ENCODE measurements at places on chromosomes 12 and 14.

- no peak for DNase-seq
These were observed 1897.6 kb upstream of the FLRT2 start for GRCh38 chr14:83632375-83632774.

DNA sequence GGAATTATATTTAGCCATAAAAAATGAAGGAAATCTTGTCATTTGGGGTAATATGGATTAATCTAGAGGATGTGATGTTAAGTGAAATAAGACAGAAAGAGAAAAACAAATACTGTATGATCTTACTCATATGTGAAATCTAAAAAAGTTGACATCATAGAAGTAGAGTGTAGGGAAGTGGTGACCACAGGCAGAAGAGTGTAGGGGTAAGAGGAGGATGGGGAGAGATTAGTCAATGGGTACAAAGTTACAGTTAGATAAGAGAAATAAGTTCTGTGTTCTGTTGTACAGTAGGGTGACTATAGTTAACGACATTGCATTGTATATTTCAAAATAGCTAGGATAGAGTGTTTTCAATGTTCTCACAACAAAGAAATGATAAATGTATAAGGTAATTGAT is 87.0 kb downstream of the TSHR start:
- DNase-seq = no peak

DNA sequence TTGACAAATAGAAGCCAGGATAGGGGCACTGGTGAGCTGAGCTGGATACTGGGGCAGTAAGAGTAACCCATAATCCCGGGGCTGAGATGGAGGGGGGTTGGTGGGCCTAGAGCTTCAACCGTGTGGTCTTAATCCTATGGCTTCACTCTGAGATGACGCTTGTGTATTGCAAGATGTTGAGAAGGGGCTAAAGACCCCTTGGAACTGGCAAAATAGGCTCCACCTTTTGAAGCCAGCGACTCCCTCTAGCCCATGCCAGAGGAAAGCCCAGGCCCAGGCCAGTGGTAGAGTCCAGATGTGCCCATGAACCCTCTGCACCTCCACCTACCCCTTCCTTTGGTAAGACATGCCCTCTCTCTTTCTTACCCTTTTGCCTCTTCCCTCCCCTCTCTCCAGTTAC is 4.6 kb downstream of the HOXC12 start:
- no peak for DNase-seq

GRCh38 chr12:29102741-29103140 is 46.3 kb upstream of the FAR2 start:
- DNase-seq = no peak

DNA sequence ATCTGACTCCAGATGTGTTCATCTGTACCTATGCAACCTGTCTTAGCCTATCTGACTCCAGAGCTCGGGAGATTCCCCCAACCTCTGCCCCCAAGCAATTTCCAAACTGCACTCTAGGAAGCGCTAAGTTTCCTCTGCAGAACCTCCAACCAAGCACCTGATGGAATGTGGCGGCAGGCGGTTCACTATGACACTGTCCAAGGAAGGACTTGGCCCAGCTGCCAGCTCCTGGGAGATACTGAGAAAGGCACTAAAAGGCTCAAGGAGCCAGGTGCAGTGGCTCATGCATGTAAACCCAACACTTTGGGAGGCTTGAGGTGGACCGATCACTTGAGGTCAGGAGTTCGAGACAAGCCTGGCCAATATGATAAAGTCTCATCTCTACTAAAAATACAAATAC is 244.0 kb downstream of the BCL11B start:
- DNase-seq = no peak

DNA sequence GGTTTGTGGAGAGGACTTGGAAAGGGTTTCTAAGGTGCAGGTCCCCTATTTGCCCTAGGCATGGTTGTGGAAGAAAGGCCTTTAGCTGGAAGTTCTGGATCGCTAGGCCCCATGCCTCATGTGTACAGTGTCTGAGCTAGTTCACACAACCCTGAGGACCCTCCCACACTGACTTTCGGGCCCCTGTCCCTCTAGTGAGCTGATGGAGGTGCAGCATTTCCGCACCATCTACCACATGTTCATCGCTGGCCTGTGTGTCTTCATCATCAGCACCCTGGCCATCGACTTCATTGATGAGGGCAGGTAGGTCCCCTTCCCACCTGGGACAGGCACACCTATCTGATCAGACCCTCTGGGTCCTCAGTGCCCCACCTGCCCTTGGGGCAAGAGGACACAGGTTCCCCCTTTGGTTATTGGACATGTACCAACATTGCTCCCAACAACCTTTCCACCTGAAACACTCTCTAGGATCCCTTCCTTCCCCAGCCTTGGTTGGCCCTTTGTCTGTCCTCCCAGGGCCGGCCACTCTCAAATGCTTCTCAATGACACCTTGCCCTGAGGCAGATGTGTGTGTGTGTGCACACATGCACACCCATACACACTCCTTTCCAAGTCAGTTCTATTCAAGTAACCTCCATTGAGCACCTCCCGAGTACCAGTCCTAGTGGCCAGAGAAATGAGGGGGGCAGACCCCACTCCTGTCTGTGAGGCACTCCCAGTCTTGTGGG is 2.6 kb downstream of the SOAT2 start:
- no peak for DNase-seq

GRCh38 chr14:98494582-98494981 is 777.4 kb downstream of the BCL11B start:
- DNase-seq = peak; percentile 54

GRCh38 chr12:1835211-1836131 is 15.1 kb downstream of the LRTM2 start:
- no peak for DNase-seq

DNA sequence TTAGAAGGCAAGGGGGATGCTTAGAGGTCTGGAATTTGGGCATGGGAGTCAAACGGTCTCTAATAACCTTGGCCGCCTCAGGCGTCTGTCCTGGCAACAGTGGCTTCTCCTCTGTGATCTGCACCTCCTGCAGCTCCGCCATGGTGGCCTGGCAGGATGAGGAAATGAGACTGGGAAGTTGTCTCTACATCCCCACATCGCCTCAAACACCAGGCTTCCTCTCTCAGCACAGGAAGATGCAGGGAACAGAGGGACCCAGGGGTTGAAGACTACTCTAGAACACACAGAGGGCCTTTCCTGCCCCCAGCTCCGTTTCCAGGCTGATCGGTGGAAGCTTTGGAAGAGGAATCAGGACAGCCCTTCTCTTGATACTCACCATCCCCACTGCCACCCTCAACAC is 1.7 kb downstream of the NDRG2 start:
- no peak for DNase-seq

GRCh38 chr12:28620281-28620680 is 430.0 kb downstream of the CCDC91 start:
- DNase-seq = no peak

DNA sequence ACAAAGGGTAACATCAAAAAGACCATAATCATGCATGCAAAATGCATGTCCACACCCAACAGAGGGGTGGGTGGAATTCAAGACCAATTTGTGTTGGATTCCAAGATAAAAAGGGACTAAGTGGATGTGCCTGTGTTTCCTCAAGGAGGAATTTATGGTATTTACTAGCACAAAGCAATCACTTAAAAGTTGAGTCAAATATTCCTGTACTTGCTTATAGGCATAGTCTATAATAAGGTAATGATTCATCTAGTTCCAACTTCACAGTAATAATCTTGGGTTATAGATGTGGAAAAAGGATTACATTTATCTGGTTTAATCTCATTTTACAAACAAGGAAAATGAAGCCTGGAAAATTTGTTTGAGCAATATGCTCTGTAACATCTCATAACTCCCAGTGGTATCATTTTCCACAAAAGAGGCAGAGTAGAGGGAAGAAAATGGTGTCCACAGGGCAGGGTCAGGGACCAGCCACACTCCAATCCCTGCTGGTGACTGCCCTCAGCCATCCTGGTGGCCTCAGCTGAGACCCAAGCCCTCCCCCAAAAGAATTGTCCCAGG is 80.8 kb upstream of the REP15 start:
- peak; percentile 67 for DNase-seq

GRCh38 chr14:78673845-78674244 is 503.7 kb downstream of the NRXN3 start:
- no peak for DNase-seq

DNA sequence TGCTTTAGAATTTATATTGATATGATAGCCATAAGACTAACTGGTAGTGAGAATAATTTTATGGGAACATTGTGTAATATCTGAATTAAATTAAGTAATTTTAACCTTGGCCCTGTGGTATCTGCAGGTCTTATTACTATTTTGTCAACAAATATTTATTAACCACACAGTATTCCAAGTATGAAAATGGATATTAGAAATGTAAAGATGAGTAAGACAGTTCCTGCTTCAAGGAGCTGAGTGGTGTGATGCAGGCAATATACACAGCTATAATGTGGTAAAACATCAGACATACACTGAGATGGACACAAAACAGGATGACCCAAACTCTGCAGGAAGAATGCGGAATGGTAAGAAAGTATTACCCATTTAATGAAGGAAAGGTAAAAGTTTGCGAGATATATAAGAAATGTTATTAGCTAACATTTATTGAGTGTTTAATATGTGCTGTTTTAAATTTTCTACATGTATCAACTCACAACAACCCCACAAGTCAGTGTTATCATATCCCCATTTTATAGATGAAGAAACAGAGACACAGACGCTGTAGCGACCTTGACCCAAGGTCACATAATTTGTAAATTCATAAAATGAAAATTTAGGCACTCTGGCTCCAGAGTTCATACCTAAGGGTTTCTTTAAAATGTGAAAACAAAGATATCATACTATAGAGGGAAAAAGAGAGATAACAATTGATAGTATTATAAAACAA is 12.7 kb downstream of the ABCD2 start:
- DNase-seq = no peak

GRCh38 chr12:109873653-109874052 is 6.7 kb downstream of the GLTP start:
- DNase-seq = no peak

Data from RPMI7951 (cell line).